ENCODE measurements at places on chromosomes 6 and 20.

DNA sequence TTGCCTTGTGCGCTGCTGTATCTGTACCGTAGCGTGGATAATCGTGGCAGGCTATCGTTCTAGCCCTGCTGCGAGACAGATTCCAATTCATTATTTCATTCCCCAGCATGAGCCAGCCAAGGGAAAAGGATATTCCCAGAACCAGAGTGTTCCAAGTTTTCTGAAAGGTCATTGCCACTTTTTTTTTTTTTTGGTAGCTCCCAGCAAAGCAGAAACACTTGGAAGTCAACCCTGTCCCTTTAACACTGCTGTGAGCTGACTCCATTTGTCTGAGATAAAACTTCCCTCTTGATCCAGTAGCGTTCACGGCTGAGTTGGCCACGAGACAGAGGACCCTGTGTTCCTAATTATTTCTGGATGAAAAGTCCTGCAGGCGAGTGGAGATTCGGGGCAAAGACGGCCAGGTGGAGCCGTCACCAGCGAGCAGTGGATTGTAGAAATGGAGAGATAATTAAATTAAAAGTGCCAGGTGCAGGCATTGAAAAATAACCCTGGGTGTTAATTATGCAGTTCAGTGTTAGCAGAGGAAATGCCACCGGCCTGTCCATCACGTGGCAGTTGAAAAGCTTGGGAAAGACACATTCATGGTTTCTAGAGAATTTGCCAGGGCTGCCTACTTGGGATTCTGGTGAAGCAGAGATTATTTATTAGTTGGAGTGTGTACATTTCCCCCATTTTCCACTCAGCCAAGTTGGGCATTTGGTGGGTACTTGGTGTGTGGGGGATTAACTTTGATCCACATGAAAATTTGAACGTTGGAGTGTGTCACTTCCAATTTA is 164.2 kb downstream of the SLC24A3 start:
- no peak for DNase-seq

- DNase-seq, result no peak
These were observed 89.7 kb downstream of the TFAP2C start for GRCh38 chr20:56718816-56719215.

- DNase-seq, result no peak
These were observed 461.0 kb downstream of the PKHD1 start for GRCh38 chr6:51626391-51626790.

GRCh38 chr6:79750806-79751205 is 119.7 kb downstream of the SH3BGRL2 start:
- DNase-seq, result no peak

DNA sequence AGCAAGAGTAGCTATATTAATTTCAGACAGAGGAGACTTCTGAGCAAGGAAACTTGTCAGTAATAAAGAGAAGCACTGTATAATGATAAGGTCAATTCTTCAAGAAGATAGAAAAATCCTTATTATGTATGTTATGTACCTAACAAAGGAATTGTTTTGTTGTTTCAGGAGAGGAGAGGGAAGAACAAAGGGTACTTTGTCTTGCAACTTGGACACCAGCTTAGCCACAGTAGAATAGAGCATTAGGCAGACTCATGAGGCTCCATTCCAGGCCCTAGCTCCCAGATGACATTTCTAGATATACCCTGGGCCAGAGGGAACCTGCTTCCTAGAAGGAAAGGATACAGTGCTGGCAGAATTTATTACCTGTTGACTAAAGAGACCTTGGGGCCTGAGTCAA is 6.5 kb upstream of the NUS1 start:
- no peak for DNase-seq

DNA sequence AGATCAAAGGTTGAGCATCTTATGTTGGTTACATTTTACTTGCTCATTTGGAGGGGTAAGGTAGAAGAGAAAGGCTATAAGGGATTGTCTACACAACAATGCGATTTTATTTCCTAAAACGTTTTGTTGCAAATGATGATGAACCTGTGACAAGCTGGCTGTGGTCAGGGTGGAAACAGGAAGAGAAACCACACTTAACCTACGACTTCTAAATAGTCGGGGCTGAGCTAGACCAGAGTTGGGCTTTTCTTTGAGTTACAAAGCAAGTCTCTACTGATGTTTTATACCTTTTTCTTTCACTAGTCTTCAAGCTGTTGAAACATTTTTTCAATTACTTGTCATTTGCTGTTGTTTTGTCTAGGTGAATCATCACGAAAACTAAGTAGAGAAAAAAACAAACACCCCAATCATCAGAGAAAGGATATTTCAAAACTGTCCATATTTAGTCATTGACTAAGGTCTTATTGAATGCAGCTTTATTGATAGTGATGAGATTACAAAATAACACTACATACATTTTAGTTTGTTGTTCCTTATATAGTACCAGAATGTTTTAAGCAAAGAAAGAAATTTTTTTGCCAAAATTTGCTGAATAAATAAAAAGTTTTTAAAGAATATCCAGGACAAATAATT is 18.0 kb downstream of the KLHL31 start:
- DNase-seq, result peak; percentile 39

GRCh38 chr20:25372584-25373336 is 17.9 kb downstream of the ABHD12 start:
- peak; percentile 63 for DNase-seq

DNA sequence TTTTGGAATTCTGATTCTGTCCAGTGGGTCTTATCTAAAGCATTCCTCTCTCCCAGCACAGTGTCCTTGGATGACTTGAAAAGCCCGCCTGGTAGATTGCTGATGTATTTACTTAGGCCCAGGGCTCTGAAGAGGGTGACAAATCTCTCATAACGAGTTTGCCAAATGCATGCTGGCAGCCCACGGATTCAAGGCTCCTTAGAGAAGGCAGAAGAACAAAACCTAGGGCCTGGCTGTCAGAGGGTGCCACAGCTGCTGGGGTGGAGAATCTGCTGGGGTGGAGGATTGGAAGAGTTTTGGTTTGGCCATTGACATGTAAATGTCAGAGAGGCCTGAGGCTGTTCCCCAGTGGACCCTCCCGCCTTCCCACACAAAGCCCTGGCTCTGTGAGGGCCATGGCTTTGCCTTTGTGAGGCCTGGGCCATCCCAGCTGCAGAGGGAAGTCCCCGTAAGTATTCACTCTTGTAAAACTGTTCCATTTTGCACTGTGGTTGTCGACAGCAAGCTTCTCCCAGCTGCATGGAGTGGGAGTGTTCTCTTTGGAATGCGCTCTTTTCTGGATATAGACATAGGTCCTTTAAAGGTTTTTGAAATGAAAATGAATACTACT is 50.3 kb downstream of the ANKRD6 start:
- peak; percentile 65 for DNase-seq

GRCh38 chr6:86869500-86869899 is 67.8 kb upstream of the HTR1E start:
- no peak for DNase-seq

- DNase-seq, result no peak
These were observed 18.9 kb downstream of the NPEPL1 start for GRCh38 chr20:58711266-58712051.

GRCh38 chr20:3933218-3933617 is 44.0 kb downstream of the PANK2 start:
- DNase-seq, result no peak

DNA sequence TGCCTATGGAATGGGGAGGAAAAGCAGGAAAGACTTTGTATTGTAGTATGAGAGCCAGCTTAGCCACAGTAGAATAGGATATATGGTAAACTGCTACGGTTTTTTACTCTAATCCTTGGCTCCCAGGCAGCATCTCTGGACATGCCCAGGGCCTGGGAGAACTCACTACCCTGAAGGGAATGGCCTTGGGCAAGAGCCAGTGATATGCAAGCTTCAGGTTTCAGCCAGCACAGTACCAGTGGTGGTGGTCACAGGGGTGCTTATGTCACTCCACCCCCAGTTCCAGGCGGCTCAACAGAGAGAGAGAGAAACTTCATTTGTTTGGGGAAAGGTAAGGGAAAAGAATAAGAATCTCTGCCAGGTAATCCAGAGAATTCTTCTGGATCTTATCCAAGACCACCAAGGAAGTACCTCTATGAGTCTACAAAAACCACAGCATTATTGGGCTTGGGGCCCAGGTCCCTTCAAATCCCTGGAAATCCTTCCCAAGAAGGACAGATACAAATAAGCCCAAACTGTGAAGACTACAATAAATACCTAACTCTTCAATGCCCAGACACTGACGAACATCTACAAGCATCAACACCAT is 121.2 kb downstream of the THBS2 start:
- no peak for DNase-seq

GRCh38 chr6:43724914-43725642 is 37.5 kb upstream of the MRPS18A start:
- DNase-seq, result peak; percentile 95

DNA sequence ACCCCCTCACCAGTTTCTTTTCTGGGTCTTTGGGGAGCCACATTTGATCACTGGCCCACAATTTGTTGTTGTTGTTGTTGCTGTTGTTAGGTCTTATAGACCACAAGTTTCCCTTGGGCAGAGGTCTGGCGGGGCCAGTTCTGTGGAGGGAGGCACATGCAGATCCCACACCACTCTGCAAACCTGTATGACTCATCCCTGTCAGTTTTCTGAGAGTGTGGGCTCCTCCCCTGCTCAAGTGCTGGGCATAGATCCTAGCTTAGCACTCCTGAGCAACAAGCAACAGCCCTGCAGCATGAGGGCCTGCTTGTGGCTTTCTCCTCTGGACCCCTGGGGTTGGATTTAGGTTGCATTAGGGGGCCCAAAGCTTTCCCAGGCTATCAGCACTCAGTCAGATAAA is 411.1 kb upstream of the HTR1E start:
- no peak for DNase-seq

DNA sequence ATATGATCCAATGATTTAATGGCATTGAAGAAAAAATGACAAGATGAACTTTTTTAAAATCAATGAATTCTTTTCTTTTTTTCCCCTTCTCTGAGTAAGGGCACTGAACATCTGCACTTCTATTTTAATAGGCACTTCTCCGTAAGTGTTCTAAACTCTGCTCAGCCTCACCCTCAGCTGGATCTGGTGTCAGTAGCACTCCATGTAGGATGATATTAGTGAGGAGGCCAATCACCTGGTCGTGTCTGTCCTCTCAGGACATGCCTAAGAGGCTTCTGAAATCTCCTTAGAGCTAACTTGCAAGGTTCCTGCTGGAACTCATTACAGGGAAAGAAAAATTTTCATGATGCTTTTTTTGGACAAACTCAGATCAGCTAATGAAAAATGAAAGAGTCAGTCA is 148.6 kb upstream of the MLIP start:
- DNase-seq, result no peak

DNA sequence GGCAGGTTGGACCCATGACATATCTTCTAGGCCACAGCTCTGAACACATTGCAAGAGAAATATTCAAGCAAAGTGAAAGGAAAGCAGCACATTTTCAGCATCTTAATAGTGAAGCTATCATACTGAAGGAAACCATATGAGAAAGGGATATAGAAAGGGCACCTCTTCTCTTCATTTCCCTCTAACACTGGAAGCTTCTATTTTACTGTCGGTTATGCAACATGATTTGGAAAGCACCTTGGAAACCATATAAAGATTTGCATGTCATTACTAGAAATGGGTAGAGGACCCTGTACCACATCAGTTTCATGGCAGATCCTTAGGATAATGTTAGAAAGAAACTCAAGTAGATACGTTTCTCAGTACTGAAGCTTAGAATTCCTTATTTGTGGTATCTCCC is 70.5 kb upstream of the HMGN3 start:
- DNase-seq, result no peak

GRCh38 chr6:74872754-74873476 is 332.9 kb downstream of the COL12A1 start:
- DNase-seq, result no peak

DNA sequence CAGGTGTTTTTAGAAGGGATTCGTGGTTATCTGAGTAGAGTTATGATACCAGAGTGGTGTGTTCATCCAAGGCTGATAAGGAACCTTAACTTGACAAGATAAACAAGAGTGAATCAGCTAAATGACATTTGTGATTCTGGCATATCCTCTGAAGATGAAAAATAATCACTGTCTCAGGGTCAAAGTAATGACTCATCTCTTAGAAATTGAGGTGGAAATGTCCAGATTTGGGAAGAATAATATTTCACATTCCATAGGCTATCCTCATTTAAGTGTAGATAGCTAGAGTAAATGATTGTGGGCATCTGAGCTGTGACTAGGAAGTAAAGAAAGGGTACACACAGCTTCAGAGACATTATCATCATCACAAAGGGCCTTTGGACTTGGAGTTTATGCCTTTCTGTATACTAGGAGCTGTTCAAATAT is 255.7 kb downstream of the GJA1 start:
- peak; percentile 34 for DNase-seq

GRCh38 chr20:50916257-50916656 is 15.0 kb downstream of the ADNP start:
- peak; percentile 60 for DNase-seq

GRCh38 chr6:36946526-36946925 is 8.0 kb upstream of the PI16 start:
- DNase-seq, result no peak

- DNase-seq, result no peak
These were observed 54.7 kb downstream of the YTHDF1 start for GRCh38 chr20:63161176-63161651.

DNA sequence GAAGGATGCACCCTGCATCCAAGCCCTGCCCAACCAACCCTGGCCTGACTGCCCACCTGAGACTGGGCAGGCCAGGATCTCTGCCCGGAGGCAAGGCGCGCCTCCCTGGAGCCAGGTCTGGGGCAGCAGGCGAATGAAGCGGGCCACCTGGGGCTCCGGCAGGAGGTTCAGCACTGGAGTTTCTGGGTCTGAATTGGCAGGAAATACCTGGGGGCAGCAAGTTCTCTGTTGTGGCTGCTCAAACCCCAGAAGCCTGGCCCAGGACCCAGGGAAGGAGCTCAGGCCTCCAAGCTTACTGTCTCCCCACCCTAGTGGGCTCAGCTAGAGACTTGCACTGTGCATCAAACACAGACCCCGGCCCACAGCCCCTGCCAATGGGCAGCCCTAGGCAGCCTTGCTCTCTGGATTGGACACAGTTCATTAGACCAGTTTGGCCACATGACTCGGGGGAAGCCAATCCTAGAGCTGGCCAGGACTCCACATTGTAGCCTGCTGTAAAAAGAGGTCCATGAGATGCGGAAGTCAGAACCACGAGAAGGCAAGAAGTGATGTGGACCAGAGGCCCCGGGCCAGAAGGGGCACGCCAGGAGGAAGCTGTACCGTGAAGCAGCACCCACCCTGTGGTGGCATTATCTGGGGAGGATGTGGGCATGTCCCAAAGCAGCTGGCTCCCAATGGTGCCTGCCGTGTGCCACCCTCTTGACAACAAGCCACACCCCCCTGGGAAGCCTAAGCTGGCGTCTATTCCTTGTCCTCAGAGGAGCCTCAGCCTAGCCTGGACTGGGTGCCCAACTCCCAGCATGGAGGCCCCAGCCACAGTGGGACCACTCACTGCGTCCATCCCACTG is 3.1 kb downstream of the CPXM1 start:
- no peak for DNase-seq

DNA sequence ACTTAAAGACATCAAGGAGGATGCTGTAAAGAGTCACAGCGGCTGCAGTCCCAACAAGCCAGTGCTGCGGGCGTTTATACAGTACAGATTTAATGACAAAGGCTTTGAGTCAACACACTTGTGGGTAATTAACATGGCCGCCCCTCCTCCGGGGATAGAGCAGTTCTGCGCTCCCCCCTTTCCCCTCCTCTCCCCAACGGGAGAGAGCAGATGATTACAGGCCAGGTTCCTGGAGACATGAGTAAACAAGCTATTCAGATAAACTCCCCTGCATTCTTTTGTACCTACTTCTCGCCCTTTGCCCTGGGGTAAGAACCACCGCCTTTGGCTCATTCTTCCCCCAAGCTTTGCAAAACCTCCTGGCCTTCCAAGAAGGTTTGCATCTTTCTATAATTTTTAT is 23.6 kb upstream of the FABP7 start:
- DNase-seq, result no peak
